Stimulated activated CD4-positive, alpha-beta T cell treated with anti-CD3 and anti-CD28 coated beads, TNF-alpha, amount 100 ng/mL, for 24 hours (primary cell): ENCODE measurements at places on chromosomes 1 and 21.

- no peak for DNase-seq
Observed at GRCh38 chr1:61993331-61993961, 201.2 kb upstream of the L1TD1 start.

DNA sequence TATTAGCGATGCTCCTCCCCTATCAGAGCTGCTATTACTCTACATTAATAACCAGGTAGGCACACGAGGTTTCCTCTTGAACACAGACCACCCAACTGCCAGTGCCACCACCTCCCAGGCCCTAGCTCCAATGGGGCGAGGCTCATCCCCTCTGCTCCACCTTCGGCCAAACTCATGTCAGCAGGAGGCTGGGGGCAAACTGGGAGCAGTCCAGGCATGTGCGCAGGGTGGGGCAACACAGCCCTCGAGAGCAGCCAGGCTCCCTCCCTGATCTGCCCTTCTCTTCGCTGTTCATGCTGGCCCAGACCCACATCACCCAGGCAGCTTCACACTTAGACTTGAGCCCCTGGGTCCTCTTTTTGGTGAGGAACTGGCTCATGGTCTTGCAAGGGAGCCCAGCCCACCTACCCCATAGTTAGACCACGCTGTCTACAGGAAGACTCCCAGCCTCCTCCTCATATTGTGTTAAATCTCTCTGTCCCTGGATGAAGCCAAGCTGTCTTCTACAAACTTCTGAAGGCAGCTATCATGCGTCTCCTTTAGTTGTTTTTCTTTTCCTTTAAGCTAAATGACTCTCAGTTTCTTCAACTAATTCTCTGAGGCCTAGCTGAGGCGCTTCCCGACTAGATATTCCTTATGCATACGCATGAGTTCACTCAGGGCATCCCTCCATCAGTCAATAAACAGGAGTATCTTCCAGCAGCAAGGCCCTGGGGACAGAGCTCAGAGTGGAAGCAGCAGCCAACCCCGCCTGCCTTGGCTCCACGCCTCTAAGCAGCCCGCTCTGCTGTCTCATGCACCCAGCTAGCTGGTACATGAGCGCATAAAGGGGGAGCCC is 12.0 kb downstream of the TMEM9 start:
- DNase-seq, result no peak

GRCh38 chr1:225911191-225912130 is 12.6 kb downstream of the PYCR2 start:
- DNase-seq, result peak; percentile 37

DNA sequence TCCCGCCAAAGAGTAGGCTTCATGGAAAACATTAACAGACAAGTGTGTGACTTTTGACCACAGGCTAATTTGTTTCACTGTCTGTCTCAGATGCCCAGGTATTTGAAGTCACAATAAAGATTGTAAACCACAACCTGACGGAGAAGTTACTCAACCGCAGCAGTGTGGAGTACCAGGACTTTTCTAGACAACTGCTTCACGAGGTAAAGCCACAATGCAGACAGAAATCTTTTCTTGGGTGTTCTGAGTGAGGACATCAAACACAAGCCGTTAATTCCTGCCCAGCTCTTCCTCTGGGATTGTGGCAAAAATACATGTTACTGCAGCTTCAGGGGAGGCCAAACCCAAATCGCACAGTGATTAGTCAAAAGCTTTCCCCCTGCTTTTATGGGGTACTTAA is 31.0 kb downstream of the UMODL1 start:
- no peak for DNase-seq

DNA sequence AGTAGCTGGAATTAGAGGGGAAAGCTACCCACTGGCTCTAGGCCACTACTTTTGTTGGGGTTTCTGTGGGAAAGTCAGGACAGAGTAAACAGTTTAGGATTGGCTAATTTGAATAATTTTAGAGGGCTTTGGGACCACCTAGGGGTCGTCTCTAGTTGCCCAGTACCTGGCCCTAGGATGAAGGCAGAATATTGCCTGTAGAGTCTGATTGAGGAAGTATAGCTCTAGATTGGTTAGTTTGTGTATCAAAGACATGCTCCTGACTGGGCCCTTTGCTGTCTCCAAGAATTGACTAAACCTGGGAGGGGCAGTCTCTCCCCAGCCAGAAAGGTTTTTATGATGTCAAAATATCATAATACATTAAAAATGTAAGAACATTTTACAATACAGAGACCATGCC is 142.0 kb downstream of the POU2F1 start:
- no peak for DNase-seq

DNA sequence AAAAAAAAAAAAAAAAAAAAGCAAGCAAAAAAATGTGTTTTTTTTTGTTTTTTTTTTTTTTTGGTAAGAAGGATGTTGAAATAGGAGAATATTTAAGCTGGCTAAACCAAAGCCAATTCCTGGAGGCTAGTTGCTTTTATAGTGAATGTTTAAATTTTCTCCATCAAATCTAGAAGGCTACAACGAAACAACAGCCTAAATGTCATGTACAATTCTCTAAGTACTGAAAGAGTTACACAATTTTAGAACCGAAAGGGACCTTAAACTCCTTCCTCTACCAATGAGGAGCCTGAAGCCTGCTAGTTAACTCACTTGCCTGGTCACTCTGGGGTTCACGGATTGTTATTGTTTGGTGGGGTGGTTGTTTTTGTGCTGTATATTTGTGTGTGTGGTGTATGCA is 3.5 kb downstream of the WLS start:
- no peak for DNase-seq

GRCh38 chr1:152997901-152998300 is 3.6 kb upstream of the SPRR3 start:
- no peak for DNase-seq

DNA sequence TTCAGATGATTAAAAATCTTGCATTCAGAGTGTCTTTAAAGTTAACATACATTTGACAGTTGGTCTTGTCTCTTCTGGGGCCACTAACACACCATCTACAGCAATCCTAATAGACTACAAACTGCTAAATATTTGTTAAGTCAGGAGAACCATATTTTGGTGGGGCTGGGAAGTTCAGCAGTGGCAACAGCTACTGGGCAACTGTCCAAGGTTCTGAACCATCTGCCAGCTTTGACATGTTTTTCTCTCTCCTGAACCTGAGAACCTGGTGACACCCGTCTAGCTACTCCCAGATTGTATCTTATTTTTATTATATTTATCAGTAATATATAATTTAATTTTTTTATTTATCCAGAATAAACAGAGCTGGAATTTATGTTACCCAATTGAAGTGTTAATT is 199.0 kb upstream of the DPYD start:
- DNase-seq, result no peak

DNA sequence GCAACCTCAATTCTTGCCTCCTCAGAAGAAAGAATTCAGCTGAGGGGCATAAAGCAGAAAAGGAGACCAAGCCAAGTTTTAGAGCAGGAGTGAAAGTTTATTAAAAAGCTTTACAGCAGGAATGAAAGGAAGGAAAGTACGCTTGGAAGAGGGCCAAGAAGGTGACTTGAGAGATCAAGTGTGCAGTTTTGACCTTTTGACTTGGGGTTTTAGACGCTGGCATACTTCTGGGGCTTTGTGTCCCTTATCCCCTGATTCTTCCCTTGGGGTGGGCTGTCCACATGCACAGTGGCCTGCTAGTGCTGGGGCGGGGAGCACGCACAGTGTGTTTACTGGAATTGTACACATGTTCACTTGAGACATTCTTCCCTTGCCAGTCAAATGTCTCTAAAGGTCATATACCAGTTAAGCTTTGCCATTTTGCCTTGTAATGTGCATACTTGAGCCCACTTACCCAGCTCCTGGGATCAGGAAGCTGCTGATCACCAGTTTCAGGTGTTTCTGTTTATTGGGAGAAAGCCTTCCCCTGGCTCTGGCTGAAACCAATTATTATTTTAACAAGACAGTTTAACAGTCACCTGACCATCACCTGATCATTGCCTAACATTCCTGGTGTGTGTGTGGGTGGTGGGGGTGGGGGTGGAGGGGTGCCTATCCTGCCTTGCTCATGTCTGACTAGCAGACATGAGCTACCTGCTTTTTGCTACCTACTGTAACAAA is 36.2 kb downstream of the UTP25 start:
- no peak for DNase-seq

DNA sequence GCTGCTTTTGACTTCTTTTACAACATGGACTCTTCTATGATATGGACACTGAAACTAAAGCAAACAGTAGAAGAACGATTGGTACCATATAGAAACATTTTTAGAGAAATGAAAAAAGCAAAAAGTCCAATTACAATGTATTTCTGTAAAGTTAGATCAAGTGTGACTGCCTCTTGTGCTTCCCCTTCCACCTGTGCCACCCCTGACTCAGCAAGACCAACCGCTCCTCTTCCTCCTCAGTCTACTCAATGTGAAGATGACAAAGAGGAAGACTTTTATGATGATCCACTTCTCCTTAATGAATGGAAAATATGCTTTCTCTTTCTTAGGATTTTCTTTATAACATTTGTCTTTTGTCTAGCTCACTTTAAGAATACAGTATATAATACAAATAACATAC is 66.9 kb downstream of the PHTF1 start:
- no peak for DNase-seq

DNA sequence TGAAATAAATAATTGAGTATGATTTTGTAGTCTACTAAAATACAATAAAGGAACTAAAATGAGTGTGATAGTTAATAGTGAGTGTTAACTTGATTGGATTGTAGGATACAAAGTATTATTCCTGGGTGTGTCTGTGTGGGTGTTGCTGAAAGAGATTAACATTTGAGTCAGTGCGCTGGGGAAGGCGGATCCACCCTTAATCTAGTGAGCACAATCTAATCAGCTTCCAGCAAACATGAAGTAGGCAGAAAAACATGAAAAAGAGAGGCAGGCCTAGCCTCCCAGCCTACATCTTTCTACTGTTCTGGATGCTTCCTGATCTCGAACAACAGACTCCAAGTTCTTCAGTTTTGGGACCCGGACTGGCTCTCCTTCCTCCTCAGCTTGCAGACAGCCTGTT is 1716.6 kb downstream of the MRPL39 start:
- DNase-seq, result no peak

GRCh38 chr1:43653893-43654292 is 3.9 kb downstream of the KDM4A start:
- DNase-seq, result no peak

GRCh38 chr1:108657356-108658080 is 3.4 kb downstream of the HENMT1 start:
- DNase-seq, result no peak

DNA sequence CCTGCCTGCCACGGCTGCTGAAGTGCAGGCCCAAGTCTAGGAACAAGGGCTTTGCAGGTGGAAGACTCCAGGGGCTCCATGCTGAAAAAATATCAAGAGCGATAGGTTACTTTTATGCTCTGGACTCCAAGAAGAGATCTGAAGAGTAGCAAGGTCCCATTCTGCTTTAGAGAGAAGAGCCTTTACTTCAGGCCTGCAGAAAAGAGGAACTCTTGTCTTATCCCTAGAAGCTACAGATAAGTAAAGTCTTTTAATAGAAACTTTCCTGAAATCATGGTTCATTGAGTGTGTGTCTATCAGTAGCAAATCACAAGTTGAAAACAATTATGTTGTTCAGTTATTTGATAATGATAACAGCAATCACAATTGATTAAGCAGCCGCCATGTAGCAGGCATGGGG is 113.3 kb downstream of the TNR start:
- no peak for DNase-seq
